ENCODE measurements at places on chromosomes 1 and 21.

- no peak for DNase-seq
Measured at GRCh38 chr1:27392778-27393635, 585 bp downstream of the GPR3 start.

- no peak for DNase-seq
Measured at GRCh38 chr21:26159869-26160268, 10.7 kb downstream of the APP start.

DNA sequence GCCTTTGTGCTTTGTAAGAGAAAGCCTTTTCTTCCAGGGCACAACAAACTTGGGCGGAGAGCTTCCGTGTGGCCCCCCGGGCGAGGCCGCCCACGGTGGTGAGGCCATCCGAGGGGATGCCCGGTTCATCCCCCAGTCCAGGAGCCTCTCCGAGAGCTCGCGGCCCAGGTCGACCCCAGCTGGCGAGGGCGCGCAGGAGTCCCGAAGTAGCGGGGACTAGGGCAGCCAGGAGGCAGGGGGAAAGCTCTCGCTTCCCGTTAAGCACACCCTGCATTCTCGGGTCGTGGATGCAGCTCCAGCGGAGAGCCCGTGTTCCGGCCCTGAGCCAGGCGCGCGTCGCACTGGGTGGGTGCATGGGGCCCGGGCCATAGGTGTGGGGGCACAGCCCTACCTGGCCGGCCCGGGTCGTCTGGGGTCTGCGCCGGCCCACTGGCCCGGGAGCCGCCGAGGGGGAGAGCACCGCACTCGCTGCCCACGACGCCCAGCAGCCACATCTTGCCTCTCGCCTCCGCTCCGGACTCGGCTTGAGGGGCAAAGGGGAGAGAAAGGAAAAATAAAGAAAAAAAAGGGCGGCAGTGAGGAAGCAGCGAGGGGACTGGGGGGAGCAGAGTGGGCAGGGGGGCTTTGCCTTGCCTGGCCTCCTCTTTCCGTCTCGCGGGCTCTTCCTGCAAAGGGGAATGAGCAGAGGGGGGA is 1.8 kb downstream of the RNF220 start:
- DNase-seq, result no peak

- no peak for DNase-seq
Measured at GRCh38 chr1:156760092-156760795, 7.1 kb upstream of the PRCC start.

DNA sequence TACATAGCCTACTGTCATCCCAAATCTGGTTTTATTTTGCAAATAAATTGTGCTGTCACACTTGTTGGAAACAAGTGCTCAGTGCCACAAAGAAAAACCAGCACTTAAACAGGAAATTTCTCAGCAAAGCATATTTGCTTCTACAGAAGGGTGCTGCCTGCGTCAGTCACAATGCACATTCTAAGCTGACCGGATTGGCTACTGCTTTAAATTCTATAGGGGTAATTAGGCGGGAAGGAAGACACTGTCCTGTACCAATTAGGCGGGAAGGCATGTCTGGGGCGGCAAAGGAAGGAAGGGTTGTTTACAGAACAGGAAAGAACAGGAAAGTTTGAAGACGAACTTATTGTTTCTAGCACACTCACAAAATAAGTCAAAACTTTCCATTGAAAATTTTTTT is 2.8 kb downstream of the IFI16 start:
- DNase-seq, result no peak

DNA sequence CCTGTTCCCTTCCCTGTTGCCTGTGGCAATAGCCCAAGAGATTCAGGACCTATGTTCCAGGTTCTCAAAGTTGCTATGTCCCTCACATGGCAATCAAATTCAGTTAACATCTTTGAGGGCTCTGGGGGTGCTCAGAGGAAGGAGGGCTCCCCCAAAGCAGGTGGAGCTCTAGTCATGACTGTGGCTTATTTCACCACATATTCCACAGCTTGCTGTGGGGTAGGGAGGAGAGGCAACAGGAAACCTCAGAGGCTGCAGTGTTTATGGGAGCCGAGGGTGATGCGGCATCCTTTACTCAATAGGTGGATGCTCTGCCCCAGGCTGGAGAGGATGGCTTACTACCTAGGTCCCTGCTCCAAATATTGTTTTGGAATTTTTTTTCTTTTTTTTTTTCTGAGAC is 1.2 kb upstream of the MKNK1 start:
- DNase-seq, result no peak

DNA sequence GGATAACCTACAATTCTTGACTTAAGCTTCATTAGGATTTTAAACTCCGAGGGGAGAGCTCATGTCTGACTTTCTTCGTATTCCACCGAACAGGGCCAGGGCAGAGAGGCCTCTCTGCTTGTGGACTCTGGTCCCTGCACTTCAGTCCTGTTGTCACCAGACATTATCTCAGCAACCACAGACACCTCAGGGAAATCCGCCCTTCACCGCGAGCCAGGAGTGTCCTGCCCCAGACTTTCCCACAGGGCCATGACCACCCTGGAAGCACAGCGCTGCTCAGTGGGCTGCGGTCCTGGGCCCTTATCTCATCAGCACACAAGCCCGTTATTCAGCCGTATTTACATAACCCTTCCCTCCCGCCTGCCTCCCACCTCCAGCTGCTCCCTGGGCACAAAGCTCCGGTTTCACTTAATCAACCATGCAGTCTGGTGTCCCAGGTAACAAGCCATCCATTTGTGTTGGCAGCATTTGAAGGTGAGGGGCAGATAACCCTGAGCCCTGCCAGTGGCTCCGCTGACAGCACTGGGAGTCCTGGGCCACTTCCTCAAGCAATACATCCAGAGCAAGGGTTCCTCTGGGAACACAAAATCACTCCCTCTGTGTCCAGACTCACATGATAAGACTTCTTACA is 122.8 kb upstream of the RAB4A start:
- DNase-seq, result no peak

DNA sequence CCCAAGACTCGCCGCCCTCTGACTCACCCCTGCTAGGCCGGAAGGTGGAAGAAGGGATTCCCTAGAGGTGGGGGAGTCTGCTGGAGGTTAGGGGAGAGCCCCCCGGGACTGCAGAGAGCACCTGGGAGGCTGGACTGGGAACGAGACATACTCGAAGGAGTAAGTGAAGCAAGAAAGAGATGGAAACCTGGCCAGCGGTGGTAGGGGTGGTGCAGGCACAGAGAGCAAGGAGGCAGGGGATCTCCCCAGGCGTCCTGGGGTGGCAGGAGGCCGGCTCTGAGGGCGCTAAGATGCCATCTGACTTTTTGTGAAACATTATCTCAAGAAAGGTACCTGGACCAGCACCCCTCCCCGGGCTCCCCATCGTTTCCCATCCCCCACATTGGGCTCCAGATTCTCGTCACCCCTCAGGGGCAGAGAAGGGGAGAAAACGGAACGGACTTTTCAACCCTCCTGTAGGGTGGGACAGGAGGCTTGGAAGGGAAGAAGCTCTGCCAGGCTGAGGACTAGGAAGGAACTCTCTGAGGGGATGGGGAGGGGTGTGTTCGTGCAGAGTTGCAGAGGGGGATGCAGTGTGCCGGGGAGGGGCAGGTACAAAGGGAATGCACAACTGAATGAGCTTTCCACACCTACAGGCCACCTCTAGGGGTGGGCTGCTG is 708 bp downstream of the CHRNB2 start:
- no peak for DNase-seq

DNA sequence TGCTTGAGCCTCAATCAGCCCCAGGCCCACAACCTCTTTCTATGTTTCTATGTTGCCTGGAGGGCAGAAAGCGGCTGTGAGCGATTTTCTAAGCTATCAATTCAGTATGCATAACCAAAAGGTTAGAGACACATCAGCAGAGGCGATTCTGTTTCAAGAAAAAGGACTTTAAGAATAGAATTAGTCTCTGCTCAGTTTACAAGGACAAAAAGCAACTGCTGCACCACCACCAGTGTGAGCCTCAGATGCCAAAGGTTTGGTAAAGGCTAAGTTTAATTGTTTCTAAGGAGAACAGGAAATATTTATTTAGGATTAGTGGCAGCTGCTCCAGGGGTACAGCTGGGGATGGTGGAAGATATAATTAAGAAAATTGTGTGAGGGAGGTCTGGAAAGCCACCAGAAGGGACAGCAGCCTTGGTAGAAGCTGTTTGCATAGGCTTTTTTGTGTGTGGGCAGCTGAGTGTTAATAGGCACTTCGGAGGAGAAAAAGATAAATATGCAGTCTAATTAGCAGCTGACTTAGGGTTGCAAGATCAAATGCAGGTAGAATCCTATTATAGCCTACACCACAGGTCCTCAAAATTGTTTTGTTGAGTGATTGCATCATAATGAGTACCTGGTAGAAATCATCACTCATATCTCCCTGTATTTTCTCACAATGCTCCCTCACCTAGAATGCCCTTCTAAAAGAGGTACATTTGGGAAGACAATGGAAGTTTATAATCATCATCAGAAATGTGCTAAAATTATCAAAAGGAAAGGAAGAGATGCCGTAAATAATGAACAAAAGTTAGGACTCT is 35.8 kb downstream of the ZC3H11B start:
- DNase-seq, result no peak

- no peak for DNase-seq
Measured at GRCh38 chr1:41780916-41781315, 137.8 kb downstream of the HIVEP3 start.
